ENCODE measurements at places on chromosomes 1 and 21.

DNA sequence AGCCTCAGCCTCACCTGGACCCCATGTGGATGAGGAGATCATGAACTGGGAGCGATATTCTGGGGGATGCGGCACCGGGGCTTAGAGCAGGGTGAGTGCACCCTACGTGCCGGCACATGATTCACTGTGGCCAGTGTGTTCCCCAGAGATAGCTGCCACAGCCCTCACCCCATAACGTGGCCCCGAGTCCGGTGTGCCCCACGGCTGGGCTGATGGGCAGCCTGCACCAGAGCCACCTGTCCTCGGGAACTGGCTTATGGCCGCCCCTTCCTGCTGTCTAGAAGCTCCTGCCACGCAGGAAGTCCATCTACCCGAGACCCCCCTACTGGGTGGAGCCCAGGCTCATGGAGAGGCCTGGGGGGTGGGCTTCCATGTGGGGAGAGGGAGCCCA is 39.1 kb upstream of the SLC19A1 start:
- DNase-seq: no peak

- peak; percentile 51 for DNase-seq
These were observed 804.8 kb downstream of the USP25 start for GRCh38 chr21:16534408-16535101.

DNA sequence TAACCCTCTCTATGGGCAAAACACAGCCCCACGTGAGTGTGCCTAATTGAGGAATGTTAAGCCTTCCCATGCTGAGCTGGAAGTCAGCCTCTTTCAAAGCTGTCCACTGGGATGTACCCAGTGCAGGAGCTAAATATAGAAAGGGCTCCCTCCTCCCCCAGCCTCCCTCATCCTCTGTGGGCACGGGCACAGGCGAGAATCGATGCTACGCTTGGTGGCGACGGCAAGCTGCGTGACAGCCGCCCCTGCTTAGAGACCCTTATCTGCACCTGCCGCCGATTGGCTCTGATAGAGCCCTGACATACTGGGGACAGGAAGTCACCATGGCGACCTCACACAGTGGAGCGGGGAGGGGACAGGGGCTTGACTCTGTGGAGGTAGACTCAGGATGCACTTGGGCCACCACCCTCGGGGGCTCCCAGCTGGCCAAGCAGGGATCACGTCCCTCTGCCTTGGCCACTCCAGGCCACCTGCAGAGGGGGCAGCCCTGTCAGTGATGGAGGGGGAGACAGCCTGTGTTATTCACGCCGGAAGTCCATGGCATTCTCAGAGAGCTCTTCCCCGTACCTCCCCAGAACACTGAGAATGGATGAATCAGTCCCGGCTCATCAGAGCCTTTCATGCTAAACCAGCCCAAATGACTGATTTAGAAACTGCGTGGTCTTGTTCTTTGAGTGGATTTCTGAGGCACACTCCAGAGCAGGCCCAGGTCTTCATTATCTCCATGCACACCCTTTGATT is 84.8 kb downstream of the KCND3 start:
- DNase-seq: no peak

DNA sequence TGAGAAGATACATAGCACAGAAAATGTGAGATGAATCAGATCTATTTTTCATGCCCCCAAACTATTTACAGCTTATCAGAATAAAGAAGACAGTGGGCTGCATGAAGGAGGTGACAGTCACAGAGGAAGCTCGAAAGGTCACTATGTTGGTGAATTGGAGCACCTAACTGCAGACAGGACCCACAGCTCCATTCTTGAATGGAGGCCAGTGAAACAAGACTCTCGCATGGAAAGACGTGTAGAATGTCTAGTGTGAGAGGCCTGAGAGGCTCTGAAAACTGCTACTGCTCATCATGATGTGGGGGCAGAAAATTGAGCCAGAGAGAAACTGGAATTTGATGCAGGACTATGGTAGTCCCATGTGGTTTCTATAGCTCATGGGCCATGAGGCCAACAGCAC is 60.3 kb upstream of the CCDC190 start:
- no peak for DNase-seq

- no peak for DNase-seq
These were observed 121.1 kb downstream of the KIAA0319L start for GRCh38 chr1:35436078-35436477.

DNA sequence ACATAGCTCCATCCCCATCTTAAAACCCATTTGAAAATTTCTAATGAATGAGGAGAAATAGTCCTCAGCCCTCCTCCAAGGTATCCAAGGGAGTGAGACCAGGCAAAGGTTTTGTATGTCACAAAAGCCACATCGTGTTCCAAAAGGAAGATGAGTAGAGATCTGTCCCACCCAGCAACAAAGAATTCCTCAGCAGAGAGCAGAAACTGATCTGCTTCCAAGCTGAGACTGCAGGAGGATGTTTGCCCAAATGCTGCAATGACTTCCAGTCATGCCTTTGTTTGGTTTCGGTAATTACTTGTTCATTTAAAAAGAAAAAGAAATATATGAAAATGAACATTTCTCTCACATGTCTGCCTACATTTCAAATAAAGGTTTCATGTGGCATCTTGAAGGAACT is 186.9 kb downstream of the SETD4 start:
- DNase-seq: no peak

DNA sequence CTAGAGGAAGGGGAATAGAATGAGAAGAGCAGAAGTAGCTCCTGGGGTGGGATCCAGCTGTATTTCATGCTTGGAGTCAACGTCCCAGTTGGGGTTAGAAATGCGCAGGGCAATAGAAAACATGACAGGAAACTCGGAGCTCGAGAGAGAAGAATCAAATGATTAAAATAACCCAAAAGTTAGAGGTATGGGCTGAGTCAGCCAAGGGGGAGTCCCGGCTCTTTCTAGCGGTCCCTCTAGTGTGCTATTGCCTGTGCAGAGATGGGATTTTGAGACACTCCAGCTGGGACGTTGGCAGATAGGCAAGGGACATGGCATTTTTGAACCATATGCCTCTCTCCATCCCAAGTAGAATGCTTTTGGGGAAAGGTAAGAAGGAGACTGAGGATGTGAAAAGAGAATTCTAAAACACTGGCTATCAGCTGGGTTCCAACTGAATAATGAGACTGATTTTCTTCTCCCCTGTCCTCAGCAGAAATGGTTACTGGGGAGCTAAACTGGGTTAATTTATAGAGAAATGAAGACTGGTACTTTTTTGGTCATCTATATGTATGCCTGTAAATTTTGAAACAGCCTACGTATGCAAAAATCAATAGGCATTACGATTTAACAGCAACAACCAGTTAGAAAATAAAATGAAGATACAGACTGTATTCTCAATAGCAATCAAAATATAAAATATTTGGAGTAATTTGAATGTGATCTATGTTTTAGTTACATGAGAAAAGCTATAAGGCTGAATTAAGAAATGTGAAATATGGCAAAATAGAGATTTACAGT is 7.0 kb upstream of the VPS26C start:
- no peak for DNase-seq

DNA sequence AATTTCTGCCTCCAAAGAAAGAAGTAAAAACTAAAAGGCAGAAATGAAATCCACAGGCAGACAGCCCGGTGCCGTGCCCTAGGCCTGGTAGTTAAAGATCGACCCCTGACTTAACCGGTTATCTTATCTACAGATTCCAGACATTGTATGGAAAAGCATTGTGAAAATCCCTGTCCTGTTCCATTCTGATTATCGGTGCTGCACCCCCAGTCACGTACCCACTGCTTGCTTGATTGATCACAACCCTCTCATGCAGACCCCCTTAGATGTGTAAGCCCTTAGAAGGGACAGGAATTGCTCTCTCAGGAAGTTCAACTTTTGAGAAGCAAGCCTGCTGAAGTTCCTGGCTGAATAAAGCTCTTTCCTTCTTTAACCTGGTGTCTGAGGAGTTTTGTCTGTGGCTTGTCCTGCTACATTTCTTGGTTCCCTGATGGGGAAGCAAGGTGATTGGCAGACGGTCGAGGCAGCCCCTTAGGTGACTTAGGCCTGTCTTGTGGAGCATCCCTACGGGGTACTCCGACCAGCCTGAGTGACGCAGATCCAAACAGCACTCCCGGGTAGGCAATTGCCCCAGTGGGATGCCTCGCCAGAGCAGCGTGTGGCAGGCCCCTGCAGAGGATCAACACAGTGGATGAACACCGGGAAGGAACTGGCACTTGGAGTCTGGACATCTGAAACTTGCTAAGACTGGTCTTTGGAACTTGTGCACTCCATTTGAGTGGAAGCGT is 111.2 kb upstream of the PPM1J start:
- DNase-seq: no peak

- no peak for DNase-seq
These were observed 117.3 kb upstream of the IRF2BP2 start for GRCh38 chr1:234727018-234727940.

GRCh38 chr1:65039508-65039907 is 73.2 kb upstream of the JAK1 start:
- no peak for DNase-seq

DNA sequence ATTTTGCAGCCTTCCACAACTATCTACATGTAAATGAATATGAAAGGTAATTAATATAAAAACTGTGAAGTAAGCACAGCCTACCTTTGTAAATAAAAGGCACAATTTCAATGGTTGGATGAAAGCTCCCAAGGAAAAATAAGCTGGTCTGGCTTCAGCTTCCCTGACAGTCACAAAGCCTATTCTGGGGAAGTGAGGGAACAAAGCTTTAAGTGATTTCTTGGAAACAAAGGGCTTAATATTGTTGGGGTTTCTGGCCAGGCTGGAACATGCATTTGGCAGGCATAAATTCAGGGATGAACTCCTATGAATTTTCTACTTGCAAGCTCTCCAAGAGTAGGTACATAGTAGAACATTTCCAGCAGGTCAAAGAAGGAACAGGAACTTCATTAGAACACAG is 17.3 kb downstream of the BCAS2 start:
- DNase-seq: no peak

DNA sequence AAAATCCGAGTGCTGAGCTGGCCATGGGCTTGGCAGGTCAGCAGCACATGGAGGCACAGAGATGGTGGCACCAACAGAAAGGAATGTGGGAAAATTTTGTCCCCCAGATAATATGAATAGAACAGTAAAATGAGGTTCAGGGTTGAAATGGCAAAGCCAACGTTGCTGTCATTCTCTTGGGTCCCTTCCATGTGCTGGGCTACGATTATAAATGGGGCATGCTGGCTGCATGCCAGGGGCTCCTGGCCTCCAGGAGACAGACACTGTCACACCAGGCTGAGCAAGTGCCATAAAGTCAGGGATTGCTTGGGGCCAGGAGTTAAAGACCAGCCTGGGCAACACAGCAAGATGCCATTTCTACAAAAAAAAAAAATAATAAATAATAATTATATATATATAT is 77.1 kb downstream of the TOMM20 start:
- no peak for DNase-seq

DNA sequence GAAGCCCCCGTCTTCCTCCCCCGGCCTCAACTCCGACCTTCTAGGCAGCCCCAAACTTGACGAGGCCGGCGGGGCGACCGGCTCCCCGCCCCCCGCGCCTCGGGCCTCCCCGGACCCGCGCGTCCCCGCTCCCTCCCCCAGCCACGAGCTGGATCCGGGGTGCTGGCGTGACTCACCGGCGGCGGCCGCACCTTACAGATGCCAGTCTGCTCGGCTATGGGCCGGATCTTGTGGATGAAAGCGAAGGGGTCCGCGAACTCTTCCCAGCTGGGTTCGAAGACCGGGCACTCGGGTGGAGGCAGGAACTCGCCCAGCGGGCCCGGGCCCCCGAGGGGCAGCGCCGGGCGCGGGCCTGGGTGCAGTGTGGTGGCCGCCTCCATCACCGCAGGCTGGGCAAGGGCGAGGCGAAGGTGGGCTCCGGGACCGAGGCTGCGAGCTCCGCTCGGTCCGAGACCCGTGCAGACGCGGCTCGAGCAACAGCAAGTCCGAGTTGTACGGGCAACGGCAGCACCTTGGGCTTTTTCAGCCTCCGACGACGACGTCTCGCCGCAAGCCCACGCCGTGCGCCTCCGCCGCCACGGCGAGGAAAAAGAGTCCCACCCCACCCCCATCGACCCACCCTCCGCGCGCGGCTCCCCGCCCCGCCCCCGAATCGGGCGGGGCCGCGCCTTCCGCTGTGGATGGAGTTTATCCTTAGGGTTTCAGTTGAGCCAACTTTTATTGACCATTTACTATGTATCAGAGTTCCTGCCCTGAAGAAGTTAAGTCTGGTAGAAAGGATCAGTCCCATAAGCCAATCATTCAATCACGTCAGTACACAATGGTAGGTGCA is at the start of gene KDM5B:
Gene KDM5B, minus strand, starts transcription at position 496 of the 832 bp plus-strand sequence. Its CDS starts 116 bp downstream, at position 380.
- DNase-seq: peak; percentile 55

- DNase-seq: no peak
These were observed 1.9 kb downstream of the FTCD start for GRCh38 chr21:46153247-46154154.

DNA sequence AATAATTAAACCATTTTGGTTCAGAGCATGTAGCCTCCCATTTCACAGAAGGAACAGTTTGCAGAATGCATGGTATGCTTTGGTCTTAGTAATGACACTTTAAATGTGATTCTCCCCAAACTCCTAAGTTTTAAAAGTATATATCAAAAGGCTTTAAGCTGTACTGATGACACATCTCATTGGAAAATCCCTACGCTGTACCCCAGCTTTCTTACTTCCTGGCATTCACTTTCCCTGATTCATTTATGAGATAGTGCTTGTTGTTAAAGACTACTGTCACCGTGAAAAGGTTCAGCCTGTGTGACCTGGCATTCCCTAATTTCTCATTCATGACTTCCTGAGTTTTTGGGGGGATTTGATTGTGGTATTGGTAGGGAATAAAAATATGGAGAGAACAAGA is 53.4 kb downstream of the MPZL1 start:
- DNase-seq: no peak

- no peak for DNase-seq
These were observed 79.9 kb downstream of the MORN1 start for GRCh38 chr1:2311184-2312032.

DNA sequence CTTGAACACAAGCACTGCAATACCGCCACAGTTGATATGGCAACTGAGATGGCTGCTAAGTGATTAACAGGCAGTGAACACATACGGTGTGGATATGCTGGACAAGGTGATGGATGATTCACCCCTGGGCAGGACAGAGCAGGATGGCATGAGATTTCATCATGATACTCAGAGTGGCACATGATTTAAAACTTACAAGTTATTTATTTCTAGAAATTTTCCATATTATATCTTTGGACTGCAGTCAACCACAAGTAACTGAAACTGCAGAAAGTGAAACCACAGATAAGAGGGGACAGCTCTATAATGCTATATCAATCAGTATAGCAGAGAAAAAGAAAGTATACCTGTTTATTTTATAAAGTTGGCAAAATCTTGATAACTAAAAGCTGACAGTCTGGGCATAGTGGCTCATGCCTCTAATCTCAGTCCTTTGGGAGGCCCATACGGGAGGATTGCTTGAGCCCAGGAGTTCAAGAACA is 47.9 kb downstream of the PHACTR4 start:
- peak; percentile 41 for DNase-seq

DNA sequence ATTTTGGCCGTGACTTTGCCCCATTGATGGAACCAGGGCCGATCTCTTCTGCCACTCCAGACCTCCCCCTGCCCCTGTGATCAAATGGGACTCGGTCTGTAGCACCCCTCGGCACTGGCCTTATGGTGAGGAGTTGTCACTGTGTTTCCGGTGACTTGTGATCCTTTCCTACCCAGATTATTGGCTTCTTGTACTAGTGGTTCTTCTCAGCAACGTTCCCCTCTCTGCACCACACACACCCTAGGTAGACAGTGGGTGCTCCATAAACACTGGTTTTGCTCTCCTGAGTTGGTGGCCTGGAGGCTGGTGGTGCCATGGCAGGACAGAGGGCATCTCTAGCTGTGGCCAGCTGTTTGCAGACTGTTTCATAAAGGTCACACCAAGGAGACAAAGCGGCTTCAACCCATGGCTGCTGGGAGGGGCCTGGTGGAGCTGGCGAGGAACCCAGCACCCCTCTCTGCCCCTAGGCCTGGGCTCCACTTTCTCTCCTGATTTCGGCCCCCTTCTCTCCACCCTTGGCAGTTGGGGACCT is 50.7 kb downstream of the DHRS3 start:
- no peak for DNase-seq

GRCh38 chr1:2210084-2210653 is 15.6 kb upstream of the FAAP20 start:
- DNase-seq: no peak

All from AG09319 (cell line).